Mucosa of gallbladder (tissue), 1 donor: ENCODE measurements at places on chromosomes 6 and 20. TPM values are rescaled to one million over a fixed set of nuclear protein-coding genes. Genes with fewer than 3 reads are reported as not detected.

Gene COL9A3
- 3.6 TPM for total RNA-seq

Gene CDH4
- total RNA-seq: 3.5 TPM

- DNase-seq: no peak
Observed at GRCh38 chr20:54173653-54174456, at the start of gene CYP24A1. Gene CYP24A1 (minus strand): TSS chr20:54173986. CDS start chr20:54173579, 407 bp downstream.

Gene GLP1R
- total RNA-seq: 0.06 TPM

DNA sequence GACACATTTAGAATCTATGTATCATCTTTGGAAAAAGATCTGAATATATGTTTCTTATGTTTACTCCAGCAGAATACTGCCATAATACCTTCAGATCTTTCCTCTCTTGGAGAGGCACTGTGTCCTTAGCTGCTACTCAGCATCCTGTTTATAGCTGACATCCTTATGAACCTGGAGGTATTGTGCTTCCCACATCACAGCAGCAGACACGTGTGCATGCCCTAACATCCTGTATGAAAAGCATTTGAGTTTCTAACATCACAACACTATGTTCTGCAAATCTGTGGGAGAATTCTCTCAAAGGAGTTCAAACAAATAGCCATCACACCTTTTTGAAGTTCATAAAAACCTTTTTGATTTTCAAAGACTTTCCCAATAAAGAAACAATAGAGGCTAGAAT, 216.0 kb downstream of the GJA1 start:
- DNase-seq: no peak

GRCh38 chr6:84568971-84569370, 195.4 kb downstream of the TBX18 start:
- no peak for DNase-seq

Gene ZNF292
- 52.3 TPM for total RNA-seq

GRCh38 chr6:37182736-37183590, 13.0 kb downstream of the PIM1 start:
- DNase-seq: no peak

DNA sequence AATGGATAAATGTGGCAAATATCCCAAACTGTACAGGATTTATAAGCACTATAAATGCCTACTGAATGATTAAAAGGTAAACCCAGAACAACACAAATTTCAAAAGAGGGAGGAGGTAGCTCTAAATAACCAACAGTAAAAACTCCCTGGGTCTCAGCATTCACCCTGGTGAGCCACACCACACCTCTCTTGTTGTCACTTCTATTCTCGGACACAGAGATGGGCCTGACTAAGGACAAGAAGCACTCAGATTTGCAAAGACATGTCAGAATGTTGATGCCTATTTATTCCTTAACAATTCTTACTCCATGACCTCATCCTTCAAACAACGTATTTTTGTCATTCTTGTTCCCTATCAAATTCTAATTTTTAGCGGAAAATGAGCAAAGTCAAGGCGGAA, 14.7 kb downstream of the TNFRSF21 start:
- DNase-seq: no peak

DNA sequence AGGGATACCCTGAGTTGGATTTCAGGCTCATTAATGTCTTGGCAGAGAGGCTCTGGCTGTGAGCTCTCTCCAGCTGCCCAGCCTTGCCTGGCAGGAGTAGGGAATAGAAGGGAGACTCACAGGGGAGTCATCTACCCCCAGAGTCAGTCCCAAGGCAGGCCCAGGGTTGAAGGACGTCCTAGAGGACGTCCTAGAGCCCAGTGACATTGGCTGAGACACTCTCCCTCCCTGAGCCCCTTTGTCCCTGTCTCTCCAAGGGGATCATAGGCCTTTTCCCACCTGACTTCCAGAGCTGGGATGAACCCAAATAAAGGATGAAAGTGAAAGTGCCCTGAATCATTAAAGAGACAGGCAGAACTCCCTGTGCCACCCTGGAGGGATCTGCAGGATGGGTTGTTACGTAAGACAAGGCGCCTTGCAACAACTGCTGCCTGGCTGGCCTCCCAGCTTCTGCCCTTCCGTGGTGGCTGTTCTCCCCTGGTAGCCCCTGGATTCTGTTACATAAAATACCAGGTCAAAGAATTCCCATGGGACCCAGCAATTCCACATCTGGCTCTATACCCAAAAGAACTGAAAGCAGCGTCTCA, 53.6 kb upstream of the SIRPA start:
- DNase-seq: peak; percentile 37

DNA sequence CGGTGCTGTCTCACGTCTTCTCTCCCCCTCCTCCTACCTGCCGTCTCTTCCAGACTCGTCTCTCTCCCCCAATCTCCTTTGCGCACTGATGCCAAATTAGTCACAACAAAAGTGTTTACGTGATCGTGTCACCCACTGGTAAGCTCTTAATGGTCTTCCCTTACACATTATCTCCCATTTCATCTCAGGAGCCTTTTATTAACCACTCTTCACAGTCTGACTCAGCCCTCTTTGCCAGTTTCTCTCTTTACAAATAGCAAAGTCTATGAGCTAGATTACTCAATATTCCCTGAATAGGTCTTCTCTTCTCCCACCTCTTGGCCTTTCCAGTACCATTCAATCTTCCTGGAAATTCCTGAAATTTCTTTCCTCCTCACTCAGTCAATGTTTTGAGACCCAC, 247.0 kb downstream of the ESR1 start:
- no peak for DNase-seq

DNA sequence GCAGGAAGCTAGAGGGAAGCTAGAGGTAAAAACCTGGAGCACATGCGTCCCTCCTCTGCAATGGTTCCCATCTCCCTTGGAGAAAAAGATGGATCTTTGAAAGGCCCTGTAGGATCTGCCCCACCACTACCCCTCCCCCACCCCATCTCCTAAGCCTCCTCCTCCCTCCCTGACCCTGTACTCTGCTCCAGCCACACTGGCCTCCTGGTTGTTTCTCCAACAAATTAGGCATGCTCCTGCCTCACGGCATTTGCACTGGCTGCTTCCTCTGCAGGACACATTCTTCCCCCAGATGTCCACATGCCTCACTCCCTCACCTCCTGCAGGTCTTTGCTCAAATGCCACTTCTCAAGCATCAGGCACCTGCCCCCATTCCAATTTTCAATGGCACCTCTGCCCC, 45.5 kb downstream of the UBE2V1 start:
- DNase-seq: no peak

DNA sequence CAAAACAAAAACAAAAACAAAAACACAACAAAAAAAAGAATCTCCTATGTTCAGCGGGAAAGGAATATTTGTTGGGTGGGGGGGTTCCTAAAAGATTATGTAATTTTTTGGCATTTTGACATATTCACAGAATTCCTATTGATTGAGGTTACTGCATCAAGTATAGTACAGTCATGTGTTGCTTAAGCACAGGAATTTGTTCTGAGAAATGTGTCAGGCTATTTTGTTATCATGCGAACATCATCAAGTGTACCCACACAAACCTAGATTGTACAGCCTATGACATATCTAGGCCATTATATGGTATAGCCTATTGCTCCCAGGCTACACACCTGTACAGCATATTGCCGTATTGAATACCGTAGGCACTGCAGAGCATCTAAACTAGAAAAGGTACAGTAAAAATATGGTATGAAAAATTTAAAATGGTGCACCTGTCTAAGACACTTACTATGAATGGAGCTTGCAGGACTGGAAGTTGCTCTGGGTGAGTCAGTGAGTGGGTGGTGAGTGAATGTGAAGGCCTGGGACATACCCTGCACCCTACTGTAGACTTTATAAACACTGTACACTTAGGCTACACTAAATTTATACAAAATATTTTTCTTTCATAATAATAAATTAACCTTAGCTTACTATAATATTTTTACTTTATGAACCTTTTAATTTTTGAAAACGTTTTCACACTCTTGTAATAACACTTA, 110.6 kb downstream of the CDKAL1 start:
- DNase-seq: no peak

DNA sequence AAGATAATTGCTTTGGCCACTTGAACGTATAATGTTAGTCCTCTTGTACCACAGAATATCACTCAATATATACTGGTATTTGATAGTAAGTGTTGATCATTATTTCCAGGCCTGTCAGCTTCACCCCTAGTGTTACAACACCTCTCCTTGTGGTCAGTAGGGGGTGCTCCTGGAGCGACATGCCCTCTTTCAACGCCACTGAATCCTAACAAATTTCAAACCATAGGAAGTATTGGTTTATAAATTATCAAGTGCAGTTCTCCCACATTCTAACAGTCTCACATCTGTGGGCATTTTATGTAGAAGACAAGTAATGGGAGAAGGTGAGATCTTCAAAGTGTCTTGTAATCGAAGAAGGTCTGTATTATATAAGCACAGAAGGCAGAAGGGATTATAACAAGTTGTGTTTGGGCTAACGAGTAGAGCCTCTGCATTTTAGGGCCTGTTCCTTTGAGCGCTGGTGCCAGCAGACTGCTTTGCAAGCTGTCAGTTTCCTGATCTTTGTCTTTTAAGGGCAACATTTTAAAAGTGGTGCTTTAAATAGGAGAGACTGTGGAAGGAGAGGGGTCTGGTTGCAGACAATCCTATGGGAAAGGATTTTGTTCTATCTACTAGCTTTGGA, 57.1 kb upstream of the CEP162 start:
- no peak for DNase-seq

DNA sequence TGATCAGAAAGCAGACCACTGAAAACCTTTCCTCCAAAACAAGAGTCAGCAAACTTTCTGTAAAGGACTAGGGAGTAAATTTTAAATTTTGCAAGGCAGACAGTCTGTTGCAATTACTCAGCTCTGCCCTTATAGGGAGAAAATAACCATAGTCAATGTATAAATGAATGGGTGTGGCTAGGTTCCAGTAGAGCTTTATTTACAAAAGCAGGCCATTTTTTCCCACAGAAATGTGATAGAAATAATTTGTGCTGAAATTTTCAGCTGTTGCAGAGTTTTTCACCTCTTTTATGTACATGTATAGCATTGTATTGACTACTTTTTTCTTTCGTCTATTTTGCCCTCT, 7.7 kb downstream of the AMD1 start:
- no peak for DNase-seq

Gene BTN1A1
- not detected for total RNA-seq

Gene SCGN
- total RNA-seq: 3.2 TPM

- no peak for DNase-seq
Observed at GRCh38 chr6:125022391-125022989, 60.3 kb downstream of the RNF217 start.

GRCh38 chr20:327186-328026, 2.1 kb downstream of the SOX12 start:
- peak; percentile 83 for DNase-seq

Gene FAM229B
- 25.0 TPM for total RNA-seq

DNA sequence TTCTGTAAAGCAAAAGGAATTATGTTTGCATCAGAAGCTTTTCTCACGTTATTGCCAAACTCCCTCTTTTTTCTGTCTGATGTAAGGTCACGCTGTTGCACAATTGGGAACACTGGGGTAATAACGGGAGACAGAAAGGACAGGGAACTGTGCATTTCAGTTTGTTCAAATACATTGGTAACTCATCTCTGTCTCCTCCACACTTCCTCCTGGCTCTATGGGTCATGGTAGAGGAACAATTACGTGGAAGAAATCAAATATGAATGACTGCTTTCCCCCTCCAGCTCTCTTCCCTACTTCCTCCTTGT, 132.2 kb upstream of the TNFAIP3 start:
- no peak for DNase-seq

DNA sequence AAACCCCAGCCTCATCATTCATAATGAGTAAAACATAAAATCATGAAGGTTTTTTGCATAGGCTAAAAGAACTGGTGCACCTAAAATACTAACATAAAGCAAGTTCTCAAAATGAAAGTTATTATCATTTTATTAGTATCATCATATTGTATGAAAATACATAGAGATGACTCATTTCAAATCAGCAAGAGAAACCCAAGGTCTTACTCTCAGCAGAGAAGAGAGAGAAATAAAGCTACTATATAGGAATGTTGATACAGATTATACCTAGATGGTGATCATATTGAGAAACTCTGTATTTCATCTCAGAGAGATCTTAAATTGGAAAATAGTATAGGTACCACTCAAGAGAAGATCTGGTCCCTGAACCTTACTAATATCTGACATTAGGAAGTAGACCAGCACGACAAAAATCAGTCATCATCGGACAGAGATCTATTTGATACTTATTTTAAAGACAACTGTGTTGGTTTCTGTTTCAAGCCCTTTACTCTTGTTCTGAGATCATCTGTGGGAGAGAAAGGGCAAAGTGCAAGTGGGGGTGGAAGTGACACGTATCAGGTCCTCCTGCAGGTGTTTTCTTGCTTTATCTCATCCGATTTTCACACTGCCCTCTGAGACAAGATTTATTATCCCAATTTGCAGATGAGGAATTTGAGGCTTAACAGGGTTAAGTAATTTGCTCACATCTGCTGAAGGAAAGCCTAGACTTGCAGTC, 532.3 kb downstream of the MAFB start:
- DNase-seq: no peak

Gene HSPA12B
- total RNA-seq: 5.4 TPM

Gene GSTA3
- not detected for total RNA-seq

Gene PTK6
- 11.0 TPM for total RNA-seq

DNA sequence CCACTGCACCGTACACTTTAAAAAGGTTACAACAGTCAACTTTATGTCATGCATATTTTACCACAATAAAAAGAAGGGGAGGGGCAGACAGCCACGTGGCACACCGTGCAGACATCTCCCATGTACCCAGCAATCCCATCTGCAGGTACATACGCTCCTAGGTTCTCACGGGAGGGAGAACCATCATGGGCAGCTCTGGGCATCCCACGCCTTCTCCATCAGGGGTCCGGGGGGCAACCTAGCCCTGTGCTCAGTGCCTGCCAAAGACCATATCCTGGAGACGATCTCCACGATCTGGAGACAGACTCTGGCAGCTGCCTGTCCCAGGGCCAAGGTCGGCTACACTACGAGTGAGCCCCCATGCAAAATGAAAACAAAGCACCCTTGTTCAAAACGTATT, 2.5 kb upstream of the BNIP5 start:
- no peak for DNase-seq
